ENCODE measurements at places on chromosomes 13 and 19.

GRCh38 chr13:98150832-98151479, 8.1 kb downstream of the FARP1 start:
- DNase-seq: no peak

- no peak for DNase-seq
Observed at GRCh38 chr13:112651311-112651710, 38.5 kb upstream of the ATP11A start.

DNA sequence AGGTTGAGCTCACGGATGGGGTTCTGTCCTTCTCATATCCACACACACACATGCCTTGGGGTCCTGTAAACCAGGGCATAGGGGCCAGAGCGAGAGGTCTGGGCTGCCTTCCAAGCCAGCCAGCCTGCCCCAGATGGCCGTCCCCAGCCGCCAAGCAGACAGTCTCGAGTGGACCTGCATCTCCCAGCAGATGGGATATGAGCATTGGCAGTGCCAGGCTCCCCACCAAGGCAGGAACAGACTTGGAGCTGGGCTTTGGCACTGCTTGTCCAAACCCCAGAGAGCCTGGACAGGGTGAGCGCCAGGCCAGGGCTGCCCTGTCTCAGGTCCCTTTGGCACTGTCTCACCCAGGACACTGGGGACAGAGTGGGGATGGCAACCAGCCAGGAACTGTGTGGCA, 130.4 kb downstream of the DPF1 start:
- DNase-seq: no peak

- DNase-seq: no peak
Observed at GRCh38 chr13:63554157-63554556, 2138.5 kb upstream of the PCDH20 start.

GRCh38 chr13:99796175-99796819, 175.3 kb downstream of the ZIC5 start:
- no peak for DNase-seq

DNA sequence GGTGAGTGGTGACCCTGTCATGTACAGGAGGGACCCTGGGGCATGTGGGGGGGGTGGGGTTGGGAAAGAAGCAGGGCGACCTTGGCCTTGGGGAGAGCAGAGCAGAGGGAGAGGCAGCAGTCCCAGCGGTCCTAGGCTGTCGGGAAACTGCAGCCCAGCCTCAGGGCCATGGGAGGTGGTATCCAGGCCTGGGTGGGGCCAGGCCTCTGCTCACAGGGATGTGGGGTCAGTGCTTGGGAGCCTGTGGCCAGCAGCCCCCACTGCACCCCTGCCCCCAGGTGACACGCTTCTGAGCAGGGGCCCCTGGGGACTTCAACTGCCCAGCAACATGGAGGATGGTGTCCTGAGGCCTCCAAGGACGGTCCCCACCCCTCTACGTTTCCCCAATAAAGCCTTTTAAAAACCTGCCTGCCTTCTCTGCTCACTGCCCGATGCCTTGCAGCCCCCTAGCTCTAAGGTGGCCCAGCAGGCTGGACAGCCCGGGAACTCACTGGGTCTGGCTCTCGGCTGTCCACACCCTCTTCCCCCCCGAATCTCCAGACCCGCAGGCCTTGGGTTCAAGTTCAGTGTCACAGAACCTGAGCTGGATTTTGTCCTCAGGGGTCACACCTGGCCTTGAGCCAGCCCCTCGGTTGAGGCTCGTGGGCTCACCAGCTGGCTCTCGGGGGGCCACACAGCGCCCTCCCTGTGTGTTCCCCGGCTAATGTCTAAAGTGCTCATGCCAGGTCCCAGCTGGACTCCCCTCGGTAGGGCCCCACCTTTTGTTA, 6.9 kb downstream of the PNKP start:
- DNase-seq: no peak

DNA sequence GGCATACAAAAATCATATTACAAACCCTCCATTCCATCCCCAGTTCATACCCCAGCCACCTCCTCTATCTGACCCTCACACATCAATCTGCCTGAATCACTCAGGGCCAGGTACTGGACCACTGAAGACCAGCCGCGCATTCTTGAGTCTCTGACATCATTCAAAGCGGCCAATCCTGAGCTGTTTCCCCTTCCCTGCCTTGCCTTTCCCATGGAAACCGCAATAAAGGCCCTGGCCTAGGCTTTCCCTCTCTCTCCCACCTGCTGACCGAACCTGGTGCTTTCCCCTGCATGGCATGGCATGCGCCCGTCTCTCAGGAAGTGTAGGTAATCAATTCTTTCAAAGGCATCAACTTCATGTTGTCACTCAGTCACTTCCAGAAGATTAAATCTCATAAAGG, 17.7 kb upstream of the HIF3A start:
- DNase-seq: no peak

- DNase-seq: no peak
Observed at GRCh38 chr13:99653526-99653925, 152.3 kb downstream of the TM9SF2 start.

DNA sequence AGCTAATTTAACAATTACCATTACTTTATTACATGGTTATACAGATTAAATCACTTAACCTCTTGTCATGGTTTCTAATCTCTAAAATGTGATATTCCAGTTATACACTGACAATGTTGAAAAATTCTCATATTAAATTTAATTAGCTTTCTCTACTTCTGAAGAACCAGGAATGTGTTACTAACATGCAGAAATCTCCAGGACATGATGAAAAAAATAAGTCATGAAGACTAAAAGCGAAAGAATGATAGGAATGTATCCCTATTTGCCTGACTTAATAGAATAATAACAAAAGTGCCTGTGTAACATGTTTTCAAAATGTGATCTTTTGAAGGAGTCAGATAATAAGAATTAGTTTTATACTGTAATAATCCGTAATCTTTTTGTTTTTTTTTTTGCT, 2823.7 kb upstream of the PCDH20 start:
- DNase-seq: no peak

- no peak for DNase-seq
Observed at GRCh38 chr13:70622796-70623195, 514.5 kb upstream of the KLHL1 start.

DNA sequence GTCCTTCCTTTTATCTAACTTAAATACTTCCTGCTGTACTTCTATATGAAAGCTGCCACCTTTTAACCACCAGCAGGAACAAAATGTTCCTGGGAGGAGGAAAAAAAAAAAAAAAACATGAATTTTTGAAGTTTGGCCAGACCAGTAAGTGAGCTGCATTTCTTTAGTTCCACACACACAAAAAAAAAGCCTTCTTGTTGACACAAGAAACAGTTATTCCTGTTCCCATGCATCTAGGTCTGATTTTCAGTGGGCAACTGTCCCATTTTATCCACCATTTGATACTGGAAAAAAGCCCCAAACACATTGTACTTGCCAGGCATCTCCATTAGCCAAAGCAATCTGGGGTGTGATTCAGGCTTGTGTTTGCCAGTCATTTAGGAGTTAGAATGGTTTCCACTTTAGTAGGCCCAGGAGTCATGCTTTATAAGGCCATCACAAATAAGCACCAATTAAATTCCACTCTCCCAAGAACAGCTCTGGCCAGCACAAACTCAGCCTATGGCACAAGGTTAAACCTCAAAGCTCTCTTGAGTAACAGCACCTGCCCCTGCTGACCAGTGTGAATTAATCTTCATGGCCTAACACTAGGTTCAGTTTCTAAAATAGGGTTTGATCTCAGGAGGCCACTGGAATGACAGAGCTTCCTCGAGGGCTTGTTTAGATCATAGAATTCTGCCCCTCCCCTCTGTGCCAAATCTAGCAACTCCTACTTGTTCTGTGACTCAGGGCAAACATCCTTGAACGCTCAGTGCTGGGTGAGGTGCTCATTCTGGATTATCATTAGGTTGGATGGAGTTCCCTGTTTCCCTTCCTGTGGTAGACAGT, 67.1 kb downstream of the NUFIP1 start:
- DNase-seq: no peak

DNA sequence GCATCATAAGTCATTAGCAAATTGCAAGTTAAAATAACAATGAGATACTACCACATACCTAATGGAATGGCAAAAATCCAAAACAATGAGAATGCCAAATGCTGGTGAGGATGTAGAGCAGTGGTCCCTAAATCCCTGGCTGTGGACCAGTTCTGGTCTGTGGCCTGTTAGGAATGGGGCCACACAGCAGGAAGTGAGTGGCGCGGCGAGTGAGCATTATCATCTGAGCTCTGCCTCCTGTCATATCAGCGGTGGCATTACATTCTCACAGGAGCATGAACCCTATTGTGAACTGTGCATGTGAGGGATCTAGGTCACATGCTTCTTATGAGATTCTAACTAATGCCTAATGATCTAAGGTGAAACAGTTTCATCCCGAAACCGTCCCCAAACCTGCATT, 1694.4 kb downstream of the EFNB2 start:
- no peak for DNase-seq

GRCh38 chr13:49055021-49055420, 79.3 kb downstream of the FNDC3A start:
- no peak for DNase-seq

DNA sequence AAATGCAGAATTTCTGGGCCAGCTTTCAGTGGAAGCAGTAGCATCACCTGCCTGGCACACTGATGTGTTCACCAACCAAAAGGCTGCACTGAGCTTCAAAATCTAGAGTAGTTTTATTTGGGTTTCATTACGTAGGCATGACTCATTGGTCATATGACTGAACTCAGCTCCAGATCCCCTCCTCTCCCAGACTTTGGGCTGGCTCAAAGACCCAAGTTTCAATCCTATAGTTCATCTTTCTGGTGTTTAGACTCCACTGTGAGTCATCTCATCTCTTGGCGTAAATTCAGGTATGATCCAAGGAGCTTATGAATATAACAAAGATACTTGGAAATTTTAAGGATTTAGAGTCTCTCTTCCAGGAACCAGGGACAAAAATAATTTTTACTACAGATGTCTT, 17.7 kb downstream of the ZMYM5 start:
- peak; percentile 35 for DNase-seq

DNA sequence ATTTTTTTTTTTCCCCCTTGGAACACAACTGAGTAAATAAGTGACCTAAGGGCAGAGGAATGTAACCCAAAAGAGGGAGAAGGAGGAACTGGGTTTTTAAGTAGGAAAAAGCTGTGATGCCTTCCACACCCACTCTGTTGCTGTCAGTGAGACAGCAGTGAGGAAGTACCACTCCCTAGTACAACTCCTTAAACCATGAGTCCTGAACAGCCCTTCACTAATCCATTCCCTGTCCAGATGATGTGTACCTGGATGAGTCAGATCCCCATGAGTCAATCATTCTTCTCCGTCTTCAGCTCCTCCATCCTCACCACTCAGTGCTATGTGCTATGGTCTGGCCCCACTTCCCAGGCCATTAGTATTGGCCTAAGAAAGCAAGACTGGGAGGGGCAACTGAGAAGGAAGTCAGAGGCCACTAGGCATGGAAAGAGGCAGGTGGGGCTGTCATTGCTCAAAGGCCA, 12.9 kb upstream of the CXCL17 start:
- DNase-seq: peak; percentile 5

DNA sequence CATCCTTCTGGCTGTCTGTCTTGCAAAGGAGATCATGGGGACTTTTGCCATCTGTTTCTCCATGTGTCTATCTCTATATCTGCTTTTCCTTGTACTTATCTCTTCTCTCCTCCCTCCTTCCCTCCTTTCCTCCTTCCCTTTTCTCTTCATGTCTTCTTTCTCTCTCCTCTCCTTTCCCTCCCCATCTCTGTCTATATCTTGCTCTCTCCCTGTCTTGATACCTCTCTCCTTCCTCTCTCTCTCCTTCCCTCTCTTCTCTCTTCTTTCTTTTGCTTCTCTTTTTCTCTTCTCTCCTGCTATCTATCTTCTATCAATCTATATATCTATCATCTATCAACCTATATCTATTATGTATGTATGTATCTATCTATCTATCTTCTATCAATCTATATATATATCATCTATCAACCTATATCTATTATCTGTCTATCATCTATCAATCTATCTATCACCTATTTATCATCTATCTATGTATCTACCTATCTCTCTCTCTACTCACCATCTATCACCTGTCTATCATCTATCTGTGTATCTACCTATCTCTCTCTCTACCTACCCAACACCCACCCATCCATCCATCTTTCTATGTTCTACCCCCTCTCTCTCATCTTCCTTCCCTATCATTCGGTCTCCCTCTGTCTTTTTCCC, 27.5 kb downstream of the SPTBN4 start:
- no peak for DNase-seq

DNA sequence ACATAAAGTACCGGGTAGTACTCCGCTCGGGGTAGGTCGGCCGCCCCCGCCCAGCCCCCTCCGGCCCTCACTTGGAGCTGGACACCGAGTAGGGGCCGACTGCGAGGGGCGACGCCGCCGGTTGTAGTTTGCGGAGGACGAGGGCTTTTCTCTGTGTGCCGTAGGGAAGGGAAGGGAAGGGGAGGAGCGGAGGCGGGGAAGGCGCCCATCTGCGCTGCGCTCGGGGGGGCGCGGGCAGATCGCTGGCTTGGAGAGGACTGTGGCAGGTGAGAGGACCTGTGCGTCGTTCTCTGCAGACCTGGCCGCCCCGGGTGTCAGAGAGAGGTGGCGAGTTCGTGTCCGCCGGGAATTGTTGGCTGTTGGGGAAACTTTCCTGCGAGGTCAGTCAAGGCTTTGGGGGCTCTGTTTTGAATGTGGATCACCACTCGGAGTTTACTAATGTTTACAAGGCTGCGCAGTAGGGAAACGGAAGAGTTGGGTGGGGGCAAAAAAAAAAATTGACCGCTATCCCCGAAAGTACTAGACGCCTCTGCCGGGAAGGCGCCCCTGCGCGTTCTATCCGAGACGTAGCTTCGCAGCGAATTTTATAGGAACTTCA, 1.4 kb downstream of the ING1 start:
- DNase-seq: no peak

DNA sequence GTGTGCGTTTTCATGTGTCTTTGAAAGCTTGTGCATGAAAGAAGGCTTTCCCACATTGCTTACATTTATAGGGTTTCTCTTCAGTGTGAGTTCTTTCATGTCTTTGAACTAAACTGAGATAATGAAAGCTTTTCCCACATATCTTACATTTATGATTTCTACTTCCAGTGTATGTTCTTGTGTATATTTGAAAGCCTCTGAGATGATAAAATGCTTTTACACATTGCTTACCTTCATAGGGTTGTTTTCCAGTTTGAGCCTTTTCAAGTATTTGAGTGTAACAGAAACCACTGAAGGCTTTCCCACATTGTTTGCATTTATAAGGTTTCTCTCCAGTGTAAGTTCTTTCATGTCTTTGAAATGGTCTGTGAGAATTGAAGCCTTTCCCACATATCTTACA, 9.8 kb upstream of the ZNF441 start:
- no peak for DNase-seq

- DNase-seq: no peak
Observed at GRCh38 chr19:5193192-5193591, 147.4 kb downstream of the PTPRS start.

DNA sequence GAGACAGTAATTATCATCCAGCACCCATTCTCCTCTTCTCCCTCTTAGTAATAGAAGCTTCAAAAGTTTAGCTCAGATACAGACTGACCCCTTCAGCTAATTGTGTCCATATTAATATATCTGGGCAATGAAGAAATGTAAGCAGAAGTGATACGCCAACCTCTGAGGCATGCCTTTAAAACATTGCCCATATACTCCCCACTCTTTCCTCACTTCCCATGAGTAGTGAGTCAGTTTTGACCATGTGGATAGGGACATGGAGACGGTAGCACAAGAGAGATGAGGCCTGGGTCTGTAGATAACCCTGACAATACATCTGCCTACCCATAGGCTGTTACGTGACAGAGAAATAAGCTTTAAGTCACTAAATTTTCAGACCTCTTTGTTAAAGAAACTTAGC, 147.6 kb downstream of the KCTD12 start:
- DNase-seq: peak; percentile 48
